Common myeloid progenitor, CD34-positive (primary cell): ENCODE measurements at places on chromosomes 5 and 9.
A peak's percentile ranks its signal among the peaks of the same experiment; 100 is the strongest.

GRCh38 chr5:40838086-40838485 lies 3.1 kb upstream of the RPL37 start:
- H3K27ac ChIP-seq = no peak overlapping the region
- no peaks in the 10 kb centered on the region for H3K27me3 ChIP-seq
- peaks cover 32% of the 10 kb centered on the region for H3K4me1 ChIP-seq
- DNase-seq = no peak
- H3K36me3 ChIP-seq = peaks cover 10% of the 10 kb centered on the region

- H3K36me3 ChIP-seq = no peaks in the 10 kb centered on the region
- H3K27ac ChIP-seq = no peak overlapping the region
- H3K27me3 ChIP-seq = no peaks in the 10 kb centered on the region
- no peak overlapping the region for H3K4me3 ChIP-seq
Measured at GRCh38 chr9:13513286-13513685, 233.8 kb upstream of the MPDZ start.

DNA sequence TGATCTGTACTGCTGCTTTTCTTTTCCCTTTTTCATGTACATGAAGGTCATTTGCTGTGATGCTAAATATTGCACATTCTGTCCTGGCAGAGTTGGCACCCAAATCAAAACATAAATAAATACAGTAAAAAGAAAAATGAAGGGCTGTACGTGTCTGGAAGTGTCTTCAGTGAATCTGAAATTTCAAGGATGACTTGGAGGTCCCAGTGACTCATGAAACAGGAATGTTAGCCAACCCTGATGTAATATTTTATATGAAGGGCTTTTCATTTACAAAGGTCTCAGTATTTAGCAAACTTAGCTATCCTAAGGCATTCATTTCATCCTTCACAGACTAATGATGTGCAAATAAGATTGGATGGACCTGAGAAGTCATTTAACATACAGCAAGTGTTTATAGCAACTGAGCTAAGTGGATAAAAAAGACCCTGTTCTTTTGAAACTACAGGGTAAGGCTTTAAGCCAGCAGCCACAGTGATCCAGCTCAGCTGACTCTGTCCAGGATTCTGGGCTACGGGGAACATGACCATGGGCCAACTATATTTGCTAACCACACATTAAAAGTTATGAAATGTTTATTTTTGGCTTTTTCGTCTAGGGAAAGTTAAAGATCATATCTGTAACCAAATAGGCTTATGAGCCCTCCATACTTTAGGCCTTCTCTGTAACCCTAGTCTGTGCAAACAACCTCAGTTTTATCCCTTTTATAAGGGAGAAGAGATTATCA lies 104.0 kb upstream of the DMRTA1 start:
- no peak overlapping the region for H3K27ac ChIP-seq
- peaks cover 1% of the 10 kb centered on the region for H3K27me3 ChIP-seq
- DNase-seq = no peak
- H3K4me1 ChIP-seq = no peaks in the 10 kb centered on the region

DNA sequence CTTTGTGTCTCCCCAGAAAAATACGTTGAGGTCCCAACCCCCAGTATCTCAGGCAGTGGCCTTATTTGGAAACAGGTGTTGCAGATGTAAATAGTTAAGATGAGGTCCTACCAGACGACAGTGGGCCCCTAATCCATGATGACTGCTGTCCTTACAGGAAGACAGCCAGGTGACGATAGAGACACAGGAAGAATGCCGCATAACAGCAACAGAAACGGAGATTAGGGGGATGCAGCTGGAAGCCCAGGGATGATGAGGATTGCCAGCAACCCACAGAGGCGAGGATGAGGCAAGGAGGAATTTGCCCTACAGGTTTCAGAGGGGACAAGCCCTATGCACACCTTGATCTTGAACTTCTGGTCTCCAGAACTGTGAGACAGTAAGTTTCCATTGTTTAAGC lies 46.5 kb downstream of the ROPN1L start:
- H3K36me3 ChIP-seq = no peaks in the 10 kb centered on the region
- H3K27ac ChIP-seq = no peak overlapping the region
- DNase-seq = no peak
- no peaks in the 10 kb centered on the region for H3K27me3 ChIP-seq
- peaks cover 36% of the 10 kb centered on the region for H3K4me1 ChIP-seq

DNA sequence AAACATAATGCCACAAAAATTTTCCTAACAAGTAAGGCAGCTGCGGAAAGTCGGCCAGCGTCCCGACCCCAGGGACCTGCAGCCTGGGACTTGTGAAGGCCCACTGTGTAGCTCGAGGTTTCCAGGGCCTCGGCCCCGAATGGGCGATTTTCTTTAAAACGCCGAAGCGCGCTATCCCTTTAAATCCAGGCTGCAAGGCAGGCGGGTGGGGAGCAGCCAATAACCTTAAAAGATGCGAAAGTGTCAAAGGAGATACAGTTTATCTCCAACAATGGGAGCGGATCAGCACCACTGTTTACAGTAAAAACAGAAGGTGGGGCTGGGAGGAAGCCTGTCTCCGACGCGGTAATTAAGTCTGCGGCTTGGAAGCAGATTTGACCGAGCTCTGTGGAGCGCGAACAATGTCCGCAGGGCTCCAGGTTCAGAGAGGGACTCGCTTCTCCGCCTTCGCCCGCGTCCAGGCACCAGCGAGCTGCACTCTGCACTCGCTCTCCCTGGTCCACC lies 1.7 kb upstream of the ZSWIM6 start:
- peaks cover 24% of the 10 kb centered on the region for H3K4me1 ChIP-seq
- no peaks in the 10 kb centered on the region for H3K27me3 ChIP-seq
- DNase-seq = peak; percentile 52
- H3K4me3 ChIP-seq = peak overlapping the region; percentile 95

- no peak for DNase-seq
- no peaks in the 10 kb centered on the region for H3K36me3 ChIP-seq
- H3K27ac ChIP-seq = no peak overlapping the region
- H3K4me3 ChIP-seq = no peak overlapping the region
Measured at GRCh38 chr5:178381921-178382695, 149.5 kb upstream of the PHYKPL start.

GRCh38 chr5:74040811-74041491 lies 415.0 kb downstream of the ARHGEF28 start:
- H3K4me1 ChIP-seq = no peaks in the 10 kb centered on the region
- H3K4me3 ChIP-seq = no peak overlapping the region
- H3K27ac ChIP-seq = no peak overlapping the region
- H3K27me3 ChIP-seq = no peaks in the 10 kb centered on the region
- DNase-seq = no peak
- H3K36me3 ChIP-seq = no peaks in the 10 kb centered on the region

GRCh38 chr9:134486143-134486591 lies 155.4 kb upstream of the COL5A1 start:
- H3K4me3 ChIP-seq = no peak overlapping the region
- H3K27ac ChIP-seq = no peak overlapping the region
- no peak for DNase-seq
- H3K4me1 ChIP-seq = no peaks in the 10 kb centered on the region

DNA sequence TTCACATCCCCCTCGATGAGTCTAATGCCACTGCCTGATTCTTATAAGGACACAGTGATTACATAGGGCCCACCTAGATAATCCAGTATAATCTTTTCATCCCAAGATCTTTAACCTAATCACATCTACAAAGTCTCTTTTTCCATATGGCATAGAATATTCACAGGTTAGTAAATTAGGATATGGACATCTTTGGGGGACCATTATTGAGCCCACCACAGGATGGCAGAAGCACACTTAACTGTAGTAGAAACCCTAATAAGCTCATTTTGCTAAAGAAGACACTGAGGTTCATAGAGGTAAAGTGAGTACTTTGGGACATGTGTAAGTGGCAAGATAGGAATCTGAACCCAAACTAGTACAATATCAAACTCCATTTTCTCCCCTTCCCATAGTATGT lies 38.9 kb downstream of the ASTN2 start:
- H3K4me1 ChIP-seq = no peaks in the 10 kb centered on the region
- H3K27ac ChIP-seq = no peak overlapping the region
- H3K4me3 ChIP-seq = no peak overlapping the region
- DNase-seq = no peak
- H3K36me3 ChIP-seq = no peaks in the 10 kb centered on the region

- H3K4me1 ChIP-seq = no peaks in the 10 kb centered on the region
- no peak overlapping the region for H3K27ac ChIP-seq
- H3K4me3 ChIP-seq = no peak overlapping the region
- DNase-seq = no peak
- H3K27me3 ChIP-seq = no peaks in the 10 kb centered on the region
Measured at GRCh38 chr5:158855510-158855909, 244.2 kb downstream of the EBF1 start.

- H3K36me3 ChIP-seq = no peaks in the 10 kb centered on the region
- no peak overlapping the region for H3K4me3 ChIP-seq
- no peaks in the 10 kb centered on the region for H3K27me3 ChIP-seq
- H3K27ac ChIP-seq = no peak overlapping the region
Measured at GRCh38 chr5:2239201-2239910, 356.6 kb upstream of the IRX4 start.

DNA sequence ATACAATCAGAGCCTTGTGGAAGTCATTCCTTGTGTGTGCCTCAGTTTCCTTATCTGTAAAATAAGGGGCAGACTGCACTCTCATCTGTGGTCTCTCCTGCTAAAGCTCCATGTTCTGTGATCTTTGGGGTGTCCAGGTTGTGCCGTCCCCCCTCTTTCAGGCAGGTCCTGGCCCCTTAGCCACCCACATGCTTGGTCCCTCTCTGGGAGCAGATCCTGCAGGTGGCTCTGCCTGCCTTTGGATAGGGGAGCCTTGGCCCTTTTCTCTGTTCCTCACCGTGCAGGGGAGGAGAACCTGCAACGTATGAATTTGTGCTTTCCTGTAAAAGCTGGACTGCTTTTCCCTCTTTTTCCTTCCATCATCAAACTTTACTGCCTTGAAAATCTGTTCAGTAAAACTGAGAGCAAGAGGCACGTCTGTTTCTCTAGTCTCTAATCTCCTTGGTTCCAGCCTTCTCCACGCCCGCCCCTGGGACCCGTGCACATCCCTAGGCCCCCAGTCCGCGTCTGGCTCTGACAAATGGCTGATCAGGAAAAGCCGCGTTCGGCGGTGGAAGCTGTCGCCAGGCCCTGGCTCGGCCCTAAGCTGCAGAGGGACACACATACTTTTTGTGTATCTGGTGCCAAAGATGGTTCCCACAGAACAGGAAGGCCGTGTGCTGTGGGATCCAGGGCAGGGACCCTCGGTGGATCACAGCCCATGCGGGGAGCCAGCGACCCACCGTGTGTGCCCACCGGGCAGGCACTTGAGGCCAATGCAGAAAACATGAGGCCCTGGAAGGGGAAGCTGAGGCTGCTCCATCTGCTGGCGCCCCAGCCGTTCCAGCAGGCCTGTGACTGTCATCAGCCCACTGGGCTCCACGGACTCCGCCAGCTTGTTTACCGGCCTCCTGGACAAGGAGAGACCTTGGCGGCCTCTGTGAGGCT lies 43.4 kb upstream of the COL5A1 start:
- no peaks in the 10 kb centered on the region for H3K4me1 ChIP-seq
- no peak for DNase-seq
- H3K27me3 ChIP-seq = no peaks in the 10 kb centered on the region
- H3K4me3 ChIP-seq = no peak overlapping the region

DNA sequence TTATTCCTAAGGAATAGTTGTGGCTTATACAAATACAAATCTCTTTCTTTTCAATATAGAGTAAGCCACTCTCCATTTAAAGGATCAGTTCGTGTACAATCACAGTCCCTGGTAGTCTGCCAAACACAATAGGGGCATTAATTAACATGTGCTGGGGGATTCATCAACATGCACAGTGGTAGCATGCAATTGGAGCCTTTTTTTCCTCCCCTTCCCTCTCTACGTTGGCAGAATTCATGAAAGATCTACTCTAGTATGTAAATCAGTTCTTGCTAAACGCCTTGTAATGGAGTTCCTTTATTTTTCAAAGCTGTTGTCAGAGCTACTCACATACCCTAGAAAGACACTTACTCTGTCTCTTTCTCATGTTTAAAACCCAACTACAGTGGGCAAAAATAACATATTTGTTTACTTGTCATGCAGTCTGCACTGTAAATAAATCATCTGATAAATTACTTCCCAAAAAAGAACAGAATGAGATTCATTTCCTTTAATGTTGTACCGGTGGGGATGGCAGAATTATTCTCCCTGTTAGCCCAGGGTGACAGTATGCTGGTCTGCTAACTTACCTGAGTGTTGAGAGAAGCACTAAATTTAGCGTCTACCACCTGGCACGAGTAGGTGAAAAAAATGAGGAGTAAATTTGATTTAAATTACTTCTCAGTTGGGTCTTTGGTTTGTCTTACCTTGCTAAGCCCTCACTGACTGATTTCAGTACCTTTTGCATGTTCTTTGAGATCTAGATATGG lies 341.5 kb upstream of the CCNH start:
- H3K4me3 ChIP-seq = no peak overlapping the region
- H3K4me1 ChIP-seq = no peaks in the 10 kb centered on the region
- no peak for DNase-seq

- H3K4me3 ChIP-seq = no peak overlapping the region
- no peak overlapping the region for H3K27ac ChIP-seq
- DNase-seq = no peak
- H3K27me3 ChIP-seq = no peaks in the 10 kb centered on the region
- no peaks in the 10 kb centered on the region for H3K36me3 ChIP-seq
Measured at GRCh38 chr5:84032324-84032723, 311.7 kb upstream of the HAPLN1 start.

- H3K4me3 ChIP-seq = no peak overlapping the region
- H3K4me1 ChIP-seq = no peaks in the 10 kb centered on the region
- no peak for DNase-seq
Measured at GRCh38 chr9:97958812-97959511, 21.0 kb upstream of the HEMGN start.

GRCh38 chr5:160496334-160496733 lies 74.7 kb downstream of the PTTG1 start:
- no peak for DNase-seq
- no peak overlapping the region for H3K27ac ChIP-seq
- no peak overlapping the region for H3K4me3 ChIP-seq
- H3K36me3 ChIP-seq = no peaks in the 10 kb centered on the region
- peaks cover 44% of the 10 kb centered on the region for H3K4me1 ChIP-seq

DNA sequence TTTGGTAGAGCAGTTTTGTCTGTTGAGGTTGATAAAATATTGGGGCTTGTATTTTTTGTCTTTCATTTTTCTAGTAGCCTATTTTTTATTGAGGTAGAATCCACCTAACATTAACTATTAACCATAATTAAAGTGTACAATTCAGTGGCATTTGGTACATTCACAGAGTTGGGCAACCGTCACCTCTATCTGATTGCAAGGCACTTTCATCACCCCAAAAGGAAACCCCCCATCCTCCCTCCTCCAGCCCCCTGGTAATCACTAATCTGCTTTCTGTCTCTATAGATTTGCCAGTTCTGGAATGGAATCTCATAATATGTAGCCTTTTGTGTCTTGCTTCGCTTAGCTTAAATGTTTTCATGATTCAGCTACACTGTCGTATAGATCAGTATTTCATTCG lies 55.5 kb upstream of the DMRT3 start:
- no peak for DNase-seq
- peaks cover 25% of the 10 kb centered on the region for H3K27me3 ChIP-seq
- H3K4me3 ChIP-seq = no peak overlapping the region
- H3K4me1 ChIP-seq = no peaks in the 10 kb centered on the region
- no peak overlapping the region for H3K27ac ChIP-seq

GRCh38 chr5:178249191-178249989 lies 16.8 kb upstream of the PHYKPL start:
- H3K4me3 ChIP-seq = no peak overlapping the region
- DNase-seq = peak; percentile 84
- no peaks in the 10 kb centered on the region for H3K27me3 ChIP-seq
- H3K27ac ChIP-seq = no peak overlapping the region
